Effector CD8-positive, alpha-beta T cell (primary cell): ENCODE measurements at places on chromosomes 16 and 17.

- DNase-seq: no peak
These were observed 908.4 kb downstream of the KCNJ18 start for GRCh38 chr17:22600644-22601298.

DNA sequence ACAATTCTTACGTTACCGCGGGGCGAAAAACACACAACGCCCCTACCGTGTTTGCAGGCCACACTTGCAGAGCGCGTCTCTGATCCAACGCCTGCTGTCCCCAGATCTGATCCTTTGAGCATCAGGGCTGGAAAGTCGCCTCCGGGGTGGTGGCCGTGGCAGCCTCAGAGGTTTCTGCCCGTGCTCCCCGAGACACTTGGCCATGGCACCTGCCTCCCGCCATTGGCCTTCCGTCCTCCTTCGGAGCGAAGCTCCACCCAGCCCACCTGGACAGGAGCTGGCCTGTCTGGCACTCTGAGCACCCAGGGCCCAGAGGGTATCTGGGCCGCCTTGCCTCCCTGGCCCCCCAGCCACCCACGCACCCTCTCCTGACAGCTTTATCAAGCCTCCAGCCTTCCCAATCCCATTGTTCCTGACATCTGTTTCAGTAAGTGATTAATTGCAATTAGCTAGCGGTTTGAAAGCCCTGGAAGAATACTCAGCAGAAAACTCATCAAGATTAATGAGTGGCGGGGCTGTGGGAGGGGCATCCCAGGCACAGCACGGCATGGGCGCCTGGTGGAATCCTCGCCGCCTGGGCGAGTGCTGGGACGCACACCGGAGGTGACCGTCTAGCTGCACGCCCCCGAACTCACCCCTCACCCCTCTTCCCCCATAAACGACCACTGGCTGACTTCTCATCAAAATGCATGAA is 181.5 kb upstream of the GSE1 start:
- DNase-seq: no peak

DNA sequence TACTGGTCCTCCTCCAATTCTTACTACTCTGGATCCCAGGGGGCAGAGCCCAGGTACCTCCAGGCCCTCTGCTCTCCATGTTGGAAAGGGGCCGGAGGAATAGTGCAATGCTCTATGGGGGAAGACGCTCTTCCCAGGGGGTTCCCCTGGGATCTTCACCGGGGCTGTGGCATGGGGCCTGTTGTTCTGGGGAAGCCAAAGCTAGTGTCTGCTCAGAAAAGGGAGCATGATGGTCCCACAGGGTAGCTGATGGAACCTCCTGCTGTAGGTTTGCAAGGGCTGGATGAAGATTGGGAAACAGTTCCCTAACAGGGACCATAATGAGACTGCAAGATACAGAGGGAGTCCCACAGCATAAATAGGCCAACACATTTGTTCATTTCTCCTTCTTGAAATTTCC is 114.7 kb downstream of the IRX5 start:
- no peak for DNase-seq

DNA sequence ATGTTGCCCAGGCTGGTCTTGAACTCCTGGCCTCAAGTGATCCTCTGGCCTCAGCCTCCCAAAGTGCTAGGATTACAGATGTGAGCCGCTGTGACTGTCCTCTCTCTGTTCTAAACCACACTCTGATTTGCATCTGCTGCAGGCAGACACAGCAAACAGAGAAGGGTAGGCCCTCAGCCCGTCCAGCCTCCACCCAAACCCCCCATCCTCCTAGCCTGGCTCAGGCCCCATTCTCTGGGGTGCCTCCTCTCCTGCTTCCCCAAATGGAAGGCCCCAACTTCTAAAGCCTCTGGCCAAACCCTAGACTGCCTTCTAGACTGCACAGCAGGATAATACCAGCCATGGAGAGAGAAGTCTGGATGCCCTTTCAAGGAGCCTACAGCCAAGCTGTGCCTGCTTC is 4.1 kb upstream of the GFAP start:
- no peak for DNase-seq

- DNase-seq: no peak
These were observed 603.8 kb upstream of the PSMD7 start for GRCh38 chr16:73692861-73693260.

DNA sequence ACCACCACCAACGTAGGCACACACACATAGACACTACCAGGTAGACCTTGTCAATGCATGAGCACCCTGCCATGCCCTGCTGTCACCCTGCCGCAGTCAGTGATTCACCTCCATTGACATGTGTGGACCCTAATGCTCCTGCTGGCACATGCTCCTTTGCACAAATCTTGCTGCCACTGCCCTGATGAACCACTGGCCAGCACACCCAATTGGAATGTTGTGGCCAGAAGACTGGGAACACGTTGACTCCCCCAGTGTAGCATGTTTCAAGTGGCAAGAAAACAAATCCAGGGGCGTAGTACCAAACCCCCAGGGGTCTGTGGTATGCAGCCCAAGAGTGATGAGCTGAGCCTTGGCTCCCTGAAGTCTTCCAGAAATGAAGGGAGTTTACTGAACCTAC is 486.4 kb upstream of the KIF2B start:
- DNase-seq: no peak

- peak; percentile 5 for DNase-seq
These were observed 14.4 kb upstream of the GPRC5B start for GRCh38 chr16:19898924-19899604.

DNA sequence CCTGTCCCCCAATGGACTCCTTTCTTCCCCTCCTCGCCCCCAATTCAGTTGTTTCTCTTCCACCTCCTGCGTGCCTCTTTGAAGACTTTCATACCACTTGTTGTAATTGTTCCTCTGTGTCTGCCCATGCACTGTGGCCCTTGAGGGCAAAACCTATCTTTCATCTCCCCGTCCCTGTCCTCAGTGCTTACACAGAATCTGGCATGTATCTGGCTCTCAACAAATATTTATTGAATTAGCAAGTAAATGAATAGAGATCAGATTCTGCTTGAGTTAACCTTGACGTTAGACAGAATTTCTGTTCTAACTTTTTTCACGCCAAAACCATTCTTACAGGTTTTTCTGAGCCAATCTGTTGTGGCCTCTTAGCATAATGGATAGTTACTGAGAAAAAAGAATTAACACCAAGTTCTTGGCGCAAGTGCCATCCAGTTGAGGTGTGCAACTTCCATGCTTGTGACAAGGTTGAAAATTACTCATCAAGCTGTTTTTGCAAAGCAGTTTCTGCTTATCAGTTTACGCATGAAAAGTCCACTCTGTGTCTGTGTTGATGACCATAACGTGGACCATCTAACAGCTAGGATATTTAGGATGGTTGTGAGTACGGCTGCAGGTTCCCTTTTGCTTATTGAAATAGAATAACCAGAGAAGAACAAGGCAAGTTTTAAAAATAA is 215.1 kb downstream of the PRKCA start:
- no peak for DNase-seq

DNA sequence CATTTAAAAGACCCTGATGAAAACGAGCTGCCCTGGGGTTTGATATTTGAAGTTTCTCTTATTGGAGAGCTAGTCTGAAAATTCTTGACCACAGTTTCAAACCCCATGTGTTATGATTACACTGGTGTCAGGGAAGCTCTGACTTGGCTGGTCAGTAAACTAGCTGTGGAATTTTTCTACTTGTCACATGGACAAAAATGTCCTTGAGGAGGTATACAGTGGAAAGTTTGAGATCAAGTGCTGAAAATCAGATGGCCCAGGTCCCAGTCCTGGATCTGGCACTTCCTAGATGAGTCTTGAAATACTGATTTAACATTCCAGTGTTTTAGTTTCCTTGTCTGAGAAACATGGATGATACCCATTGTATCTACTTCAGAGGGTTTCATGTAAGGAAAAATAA is 30.7 kb upstream of the SOX9 start:
- DNase-seq: no peak

- no peak for DNase-seq
These were observed 39.0 kb downstream of the LYRM1 start for GRCh38 chr16:20939611-20940010.

- peak; percentile 81 for DNase-seq
These were observed 133.7 kb downstream of the RAB11FIP4 start for GRCh38 chr17:31524926-31525800.

- no peak for DNase-seq
These were observed 9.9 kb upstream of the EMP2 start for GRCh38 chr16:10590342-10590741.

DNA sequence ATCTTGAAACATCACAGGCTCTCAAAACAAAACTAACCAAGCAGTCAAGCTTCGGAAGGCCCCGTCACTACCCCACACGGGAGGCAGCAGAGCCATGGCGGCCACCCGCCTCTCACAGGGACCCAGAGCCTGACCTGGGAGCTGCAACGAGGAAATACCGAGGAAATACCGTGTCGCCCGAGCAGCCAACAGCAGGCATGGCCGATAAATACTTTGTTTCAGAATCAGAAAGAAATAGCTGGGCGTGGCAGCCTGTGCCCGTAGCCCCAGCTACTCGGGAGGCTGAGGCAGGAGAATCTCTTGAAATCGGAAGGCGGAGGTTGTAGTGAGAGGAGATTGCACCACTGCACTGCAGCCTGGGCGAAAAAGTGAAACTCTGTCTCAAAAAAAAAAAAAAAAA is 6.9 kb downstream of the LMF1 start:
- DNase-seq: no peak

- no peak for DNase-seq
These were observed 199.0 kb downstream of the MSI2 start for GRCh38 chr17:57455063-57455914.

DNA sequence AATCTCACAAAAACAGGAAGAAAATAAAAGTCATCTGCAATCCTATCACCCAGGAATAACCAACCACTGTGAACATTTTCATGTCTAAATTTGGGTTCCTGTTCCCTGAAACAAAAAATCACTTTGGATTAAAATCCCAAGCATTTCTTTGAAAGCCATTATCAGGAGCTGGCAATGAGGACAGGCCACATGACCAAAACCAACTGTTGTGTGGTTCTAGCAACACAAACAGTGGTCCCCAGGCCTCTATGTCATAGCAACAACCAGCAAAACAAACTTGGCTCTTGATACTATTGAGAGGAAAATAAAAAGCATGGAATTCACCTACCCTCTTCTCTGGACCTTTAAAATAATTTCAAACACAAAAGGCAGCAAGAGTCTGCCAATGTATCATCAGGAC is 252.5 kb downstream of the SLC39A11 start:
- no peak for DNase-seq

GRCh38 chr16:17607075-17607509 is 136.3 kb upstream of the XYLT1 start:
- no peak for DNase-seq

- DNase-seq: no peak
These were observed 755 bp upstream of the TUFM start for GRCh38 chr16:28846933-28847273.

DNA sequence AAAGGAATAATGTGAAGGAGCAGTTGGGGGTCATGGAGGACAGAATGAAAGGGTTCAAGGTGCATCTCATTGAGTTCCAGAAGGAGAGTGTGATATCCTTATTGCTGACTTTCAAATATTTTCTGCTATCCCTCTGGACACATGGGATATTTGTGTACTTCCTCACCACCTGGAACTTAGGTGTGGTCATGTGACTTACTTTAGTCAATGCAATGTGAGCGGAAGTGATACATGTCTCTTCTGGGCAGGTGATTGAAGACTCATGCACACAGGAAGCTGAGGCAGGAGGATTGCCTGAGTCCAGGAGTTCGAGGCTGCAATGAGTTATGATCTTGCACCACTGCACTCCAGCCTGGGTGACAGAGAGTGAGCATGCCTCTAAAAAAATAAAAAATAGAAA is 36.7 kb upstream of the TANC2 start:
- DNase-seq: no peak
